ENCODE measurements at places on chromosomes 1 and 21.

- no peak for DNase-seq
Measured at GRCh38 chr21:34726627-34727337, 58.0 kb downstream of the CLIC6 start.

GRCh38 chr1:184386312-184387068, at the start of gene C1orf21:
Gene C1orf21 (plus strand): TSS chr1:184387029. CDS start chr1:184477510, 90,481 bp downstream.
- peak; percentile 90 for DNase-seq

DNA sequence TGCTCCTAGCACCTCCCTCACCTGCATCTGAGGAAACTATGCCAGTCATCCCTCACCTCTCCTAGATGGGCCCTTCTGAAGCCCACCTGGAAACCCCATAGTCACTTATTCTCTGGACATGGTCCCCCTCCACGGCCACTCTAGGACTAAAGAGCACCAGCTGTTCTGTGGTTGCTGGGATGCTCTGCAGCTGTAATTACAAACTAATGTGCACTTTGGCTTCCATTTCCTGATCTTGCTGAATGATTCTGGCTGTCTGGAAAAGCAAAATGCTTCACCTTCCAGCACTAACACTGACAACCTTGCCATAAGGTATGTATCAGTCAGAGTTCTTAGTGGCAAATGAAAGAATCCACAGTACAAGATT, 48.7 kb upstream of the PSEN2 start:
- DNase-seq: no peak

DNA sequence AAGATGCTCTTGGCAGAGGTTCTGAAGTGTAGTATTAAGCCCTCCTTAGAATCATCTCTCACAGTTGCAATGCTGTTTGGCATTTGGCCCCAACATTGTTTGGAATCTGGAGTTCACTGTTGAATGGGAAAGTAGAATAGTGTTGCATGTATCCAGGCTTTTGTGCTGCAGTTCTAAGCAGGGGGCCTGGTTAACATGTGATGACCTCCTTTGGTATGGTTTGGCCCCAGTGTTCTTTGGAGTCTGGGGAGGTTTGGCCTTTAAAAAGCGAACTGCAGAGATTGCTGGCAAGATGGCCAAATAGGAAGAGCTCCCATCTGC, 61.8 kb upstream of the PLD5 start:
- no peak for DNase-seq

- DNase-seq: no peak
Measured at GRCh38 chr1:89087241-89087640, 22.2 kb upstream of the GBP1 start.

DNA sequence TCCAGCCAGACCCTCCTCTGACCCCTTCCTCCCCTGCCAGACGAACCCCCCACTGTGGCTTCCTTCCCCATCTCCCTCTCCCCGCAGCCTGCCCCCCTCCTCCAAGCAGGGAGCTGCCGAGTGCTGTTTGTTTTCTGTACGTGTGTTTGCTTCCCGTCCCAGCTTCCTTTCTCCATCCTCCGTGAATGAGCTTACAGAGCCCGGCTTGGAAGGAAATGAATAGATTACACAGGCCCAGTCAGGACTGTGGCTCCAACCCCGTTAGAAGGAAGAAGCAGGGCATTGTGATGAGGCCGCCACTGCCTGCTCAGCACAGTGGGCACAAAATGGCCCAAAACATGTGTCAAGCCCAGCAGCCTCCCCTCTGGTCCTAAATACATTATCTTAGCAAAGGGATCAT, 123.2 kb downstream of the IGSF21 start:
- no peak for DNase-seq

- DNase-seq: no peak
Measured at GRCh38 chr1:234638832-234639799, 29.1 kb upstream of the IRF2BP2 start.

- no peak for DNase-seq
Measured at GRCh38 chr1:1758059-1758621, 20.1 kb downstream of the NADK start.

- DNase-seq: no peak
Measured at GRCh38 chr1:237146241-237146640, 104.3 kb downstream of the RYR2 start.

GRCh38 chr1:234684856-234685255, 74.9 kb upstream of the IRF2BP2 start:
- DNase-seq: no peak

- no peak for DNase-seq
Measured at GRCh38 chr1:160629286-160630210, 17.3 kb downstream of the SLAMF1 start.

- DNase-seq: no peak
Measured at GRCh38 chr21:45515241-45516061, 26.8 kb downstream of the SLC19A1 start.

GRCh38 chr21:41580758-41581554, 73.0 kb upstream of the TMPRSS2 start:
- DNase-seq: no peak

DNA sequence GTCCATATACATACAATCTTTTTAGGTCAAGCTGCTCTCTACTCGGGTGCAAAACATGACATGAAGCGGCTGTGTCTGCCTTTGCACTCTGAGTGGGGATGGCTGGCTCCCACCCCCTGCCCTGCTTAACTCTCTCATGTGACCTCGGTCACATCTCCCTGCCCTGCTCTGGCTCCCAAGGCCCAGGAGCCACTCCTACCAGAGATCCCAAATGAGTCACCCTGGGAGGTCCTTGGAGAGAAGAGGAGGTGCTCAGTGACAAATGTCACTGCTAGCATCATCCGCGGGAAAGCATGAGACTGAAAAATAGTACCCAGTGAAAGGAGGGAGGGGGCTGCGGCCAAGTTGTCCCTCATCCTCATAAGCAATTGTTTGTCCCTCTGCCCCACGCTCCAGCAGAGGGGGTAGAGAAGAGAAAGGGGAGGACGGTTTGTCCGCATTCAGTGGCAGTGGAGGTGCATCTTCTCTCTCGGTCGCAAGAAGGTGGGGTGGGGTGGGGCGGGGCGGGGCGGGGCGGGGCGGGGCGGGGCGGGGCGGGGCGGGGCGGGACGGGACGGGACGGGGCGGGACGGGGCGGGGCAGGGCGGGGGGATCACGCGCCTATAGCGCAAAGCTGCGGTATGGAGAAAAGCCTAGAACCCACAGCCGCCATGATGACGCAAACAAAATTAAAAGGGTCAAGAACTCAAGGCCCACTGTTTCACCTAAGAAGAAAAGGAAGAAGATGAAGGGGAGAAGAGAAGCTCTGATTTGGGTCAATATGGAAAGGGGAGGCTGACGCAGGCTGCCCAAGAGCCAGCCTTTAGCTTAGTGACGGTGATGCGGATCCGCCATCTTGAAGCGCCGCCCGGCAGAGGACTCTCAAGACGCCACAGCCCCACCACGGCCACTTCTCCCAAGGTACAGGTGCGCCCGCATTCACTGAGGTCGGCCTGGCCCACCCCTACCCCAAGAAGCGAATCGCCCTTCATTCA, 66.2 kb downstream of the CD46 start:
- no peak for DNase-seq

GRCh38 chr1:52911541-52911940, 10.0 kb downstream of the ECHDC2 start:
- no peak for DNase-seq

- no peak for DNase-seq
Measured at GRCh38 chr21:36640721-36641244, 58.1 kb upstream of the SIM2 start.

GRCh38 chr1:156801409-156802121, 15.1 kb downstream of the SH2D2A start:
- no peak for DNase-seq

- DNase-seq: no peak
Measured at GRCh38 chr1:79532555-79532954, 526.0 kb upstream of the ADGRL4 start.

DNA sequence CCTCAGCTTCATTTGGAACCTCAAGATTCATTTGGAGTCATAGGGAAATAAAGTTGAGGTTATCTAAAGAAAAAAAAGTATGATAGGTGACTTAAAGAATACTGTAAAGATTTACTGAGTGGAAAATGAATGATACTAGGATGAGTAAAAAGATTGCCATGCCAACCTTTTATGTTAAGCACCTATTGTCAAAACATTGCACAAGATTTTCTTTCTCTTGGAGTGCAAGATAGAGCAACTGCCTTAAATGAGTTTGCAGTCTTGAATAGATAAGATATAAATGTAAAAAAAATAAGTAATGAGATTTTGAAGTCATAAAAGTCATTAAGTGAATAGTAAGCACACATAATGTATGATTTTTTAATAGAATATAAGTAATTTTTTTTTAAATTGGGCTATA, 5.1 kb upstream of the ANGPTL1 start:
- DNase-seq: no peak

- DNase-seq: no peak
Measured at GRCh38 chr1:40583980-40584379, 52.5 kb downstream of the ZNF684 start.

DNA sequence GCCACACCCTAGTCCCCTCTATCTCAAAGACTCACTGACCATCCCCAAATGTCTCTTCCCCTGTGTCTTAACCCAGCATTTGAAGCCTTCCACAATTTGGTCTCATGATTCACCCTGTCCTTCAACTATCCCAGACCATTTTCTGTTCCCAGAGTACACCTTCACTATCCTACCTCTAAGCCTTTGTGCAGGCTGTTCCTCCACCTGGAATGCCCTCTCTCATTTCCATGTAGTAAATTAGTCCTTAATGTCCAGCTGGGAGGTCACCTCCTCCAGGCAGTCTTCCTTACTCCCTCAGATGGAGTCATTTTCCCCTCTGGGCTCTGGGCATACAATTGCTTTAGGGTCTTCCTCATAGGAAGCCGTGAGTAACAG, 31.1 kb upstream of the EPB41 start:
- no peak for DNase-seq

- DNase-seq: no peak
Measured at GRCh38 chr1:8493916-8494540, 176.1 kb downstream of the SLC45A1 start.

GRCh38 chr1:185679220-185679619, 55.0 kb upstream of the HMCN1 start:
- no peak for DNase-seq

DNA sequence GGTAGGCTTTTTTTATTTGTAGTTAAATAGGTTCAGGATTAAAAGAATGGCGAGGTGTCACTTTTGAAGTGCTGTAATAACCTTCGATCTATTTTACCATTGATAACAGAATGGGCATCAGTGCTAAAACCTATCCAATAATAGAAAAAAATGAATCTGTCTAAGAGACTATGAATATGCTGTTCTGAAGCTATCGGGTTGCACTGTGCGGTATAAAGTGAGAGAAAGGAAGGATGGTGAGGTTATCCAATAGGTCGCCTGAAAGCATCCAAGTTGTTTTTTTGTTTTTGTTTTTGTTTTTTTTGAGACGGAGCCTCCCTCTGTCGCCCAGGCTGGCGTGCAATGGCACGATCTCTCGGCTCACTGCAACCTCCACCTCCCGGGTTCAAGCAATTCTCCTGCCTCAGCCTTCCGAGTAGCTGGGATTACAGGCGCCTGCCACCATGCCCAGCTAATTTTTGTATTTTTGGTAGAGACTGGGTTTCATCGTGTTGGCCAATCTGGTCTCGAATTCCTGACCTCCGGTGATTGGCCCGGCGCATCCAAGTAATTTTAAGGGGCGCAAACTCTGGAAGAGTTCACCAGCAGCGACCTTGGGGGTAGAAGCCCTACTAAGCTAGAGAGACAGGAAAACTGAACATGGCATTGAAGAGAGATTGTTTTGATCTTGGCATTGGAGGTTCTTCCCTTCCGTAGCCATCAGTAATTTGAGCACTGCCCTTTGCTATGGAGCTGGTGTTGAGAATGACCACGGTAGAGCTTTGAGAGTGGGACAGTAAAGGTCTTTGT, 8.7 kb upstream of the MDM4 start:
- peak; percentile 74 for DNase-seq

GRCh38 chr1:160429125-160429561, 28.8 kb downstream of the VANGL2 start:
- DNase-seq: no peak

DNA sequence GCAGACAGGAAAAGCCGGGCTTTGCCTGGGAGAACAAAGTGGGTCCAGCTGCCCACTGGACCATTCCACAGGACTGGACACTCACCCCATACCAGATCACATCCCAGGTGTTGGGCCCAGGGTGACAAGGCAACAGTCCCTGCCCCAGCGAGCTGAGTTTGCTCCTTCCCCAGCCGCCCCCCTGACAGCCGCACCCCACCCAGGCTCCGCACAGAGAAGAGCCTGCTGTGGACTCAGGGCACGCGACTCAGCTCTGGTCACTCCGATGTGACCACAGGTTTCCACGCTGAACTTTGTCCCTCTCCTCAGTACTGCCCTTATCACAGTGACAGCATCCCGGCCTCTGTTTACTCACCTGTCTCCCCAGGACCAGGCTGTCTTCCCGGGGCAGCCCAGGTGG, 1.2 kb downstream of the BMP8B start:
- no peak for DNase-seq

GRCh38 chr1:17648457-17649145, 106.5 kb upstream of the ACTL8 start:
- no peak for DNase-seq

DNA sequence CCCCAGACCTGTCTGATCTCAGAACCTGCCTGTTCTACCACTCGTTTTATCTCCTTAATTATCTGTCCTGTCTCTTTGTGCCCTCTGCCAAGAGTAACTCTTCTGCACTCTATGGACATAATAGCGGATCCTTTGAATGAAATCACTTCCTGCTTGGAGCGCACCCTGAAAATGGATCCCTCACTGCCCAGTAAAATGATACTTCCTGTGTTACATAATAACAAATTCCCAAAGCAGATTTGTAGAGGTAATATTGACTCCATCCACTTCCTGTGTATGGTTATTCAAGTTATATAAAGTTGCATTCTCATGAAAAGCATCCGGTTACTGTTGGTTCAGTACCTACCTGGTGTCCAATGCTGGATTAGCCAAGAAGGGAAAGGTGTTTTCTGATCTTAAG, 246.0 kb downstream of the TRABD2B start:
- DNase-seq: no peak
